ENCODE measurements at places on chromosomes 4 and X.

GRCh38 chr4:47698837-47699236, 139.0 kb downstream of the CORIN start:
- DNase-seq, result no peak

DNA sequence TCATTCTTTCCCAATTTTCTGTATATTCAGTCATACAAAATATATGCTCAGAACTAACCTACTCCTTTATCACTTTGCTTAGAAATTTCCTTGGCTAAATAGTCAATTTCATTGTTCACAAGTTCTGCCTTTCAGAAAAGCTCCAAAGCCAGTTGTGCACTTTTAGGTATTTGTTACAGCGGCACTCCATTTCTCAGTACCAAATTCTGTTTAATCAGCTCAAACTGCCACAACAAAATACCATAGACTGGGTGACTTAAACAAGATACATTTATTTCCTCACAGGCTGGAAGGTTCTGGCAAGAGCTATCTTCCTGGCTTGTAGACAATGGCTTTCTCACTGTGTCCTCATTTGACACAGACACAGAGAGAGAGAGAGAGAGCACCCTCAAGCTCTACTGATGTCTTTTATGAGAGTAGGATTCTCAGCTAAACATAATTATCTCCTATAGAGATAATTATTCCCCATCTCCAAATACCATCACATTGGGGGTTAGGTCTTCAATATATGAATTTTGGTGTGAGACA, 188.8 kb upstream of the FSTL5 start:
- DNase-seq, result no peak

- DNase-seq, result no peak
Observed at GRCh38 chr4:5955201-5955821, 62.4 kb upstream of the CRMP1 start.

DNA sequence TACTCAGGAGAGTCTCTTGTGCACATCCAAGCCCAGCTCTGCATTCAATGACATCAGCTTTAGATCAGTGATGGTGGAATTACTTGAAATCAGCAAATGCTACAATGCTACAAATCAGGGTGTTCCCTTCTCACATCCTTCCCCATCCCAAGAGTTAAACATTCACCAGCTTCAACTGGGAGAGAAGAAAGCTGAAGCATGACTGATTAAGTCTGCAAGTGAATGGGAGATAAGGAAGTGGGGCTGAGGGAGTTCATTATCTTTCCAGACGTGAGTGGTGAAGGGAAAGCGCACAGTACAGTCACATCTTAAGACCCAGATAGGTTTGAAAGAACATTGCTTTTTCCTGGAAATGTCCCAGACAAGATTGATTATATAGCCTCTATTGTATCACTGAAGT, 26.2 kb upstream of the MAP9 start:
- no peak for DNase-seq
